ENCODE measurements at places on chromosomes 4 and X.

GRCh38 chr4:172721659-172722058 lies 447.0 kb upstream of the GALNT7 start:
- DNase-seq, result no peak

- no peak for DNase-seq
These were observed 36.6 kb upstream of the PDK3 start for GRCh38 chrX:24428516-24428915.

DNA sequence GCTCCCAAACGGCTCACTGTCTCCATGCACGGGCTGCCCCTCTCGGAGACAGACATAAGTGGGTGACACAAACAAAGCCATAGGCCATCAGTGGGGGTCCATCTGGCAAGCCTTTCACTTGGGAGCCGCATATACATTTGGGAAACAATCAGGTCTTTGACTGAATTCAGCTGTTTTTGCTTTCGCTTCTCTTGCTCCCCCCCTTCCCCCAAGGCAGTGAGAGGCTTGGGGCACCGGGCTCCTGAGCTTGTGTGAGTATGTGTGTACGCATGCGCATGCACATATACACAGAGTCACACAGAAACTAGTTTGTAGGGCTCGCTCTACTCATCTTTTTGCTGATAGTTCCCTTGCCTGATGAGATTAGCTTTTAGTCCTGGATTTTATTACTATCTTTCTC lies 284.4 kb downstream of the AFF2 start:
- no peak for DNase-seq

- no peak for DNase-seq
These were observed 117.4 kb downstream of the MGST2 start for GRCh38 chr4:139782926-139783522.

GRCh38 chr4:129323658-129324057 lies 227.7 kb downstream of the C4orf33 start:
- no peak for DNase-seq

DNA sequence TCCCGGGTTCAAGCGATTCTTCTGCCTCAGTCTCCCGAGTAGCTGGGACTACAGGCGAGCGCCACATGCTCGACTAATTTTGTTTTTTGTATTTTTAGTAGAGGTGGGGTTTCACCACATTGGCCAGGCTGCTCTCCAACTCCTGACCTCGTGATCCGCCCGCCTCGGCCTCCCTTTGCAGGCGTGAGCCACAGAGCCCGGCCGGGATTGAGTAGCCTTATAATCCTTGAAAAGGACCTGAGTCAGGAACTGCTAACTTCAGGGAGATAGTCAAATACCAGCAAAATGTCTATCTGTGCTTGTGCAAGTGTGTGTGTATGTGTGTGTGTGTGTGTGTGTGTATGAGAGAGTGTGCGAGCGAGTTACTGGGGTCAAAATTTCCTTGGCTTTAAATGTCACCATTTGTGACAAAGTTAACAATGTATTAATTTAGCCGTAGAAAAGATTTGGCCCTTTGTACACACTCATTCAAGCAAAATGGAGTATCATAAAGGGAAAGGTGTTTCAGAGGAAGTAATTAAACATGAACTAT lies 1.8 kb upstream of the KDM6A start:
- no peak for DNase-seq

- DNase-seq, result no peak
These were observed 373.4 kb downstream of the PRDM5 start for GRCh38 chr4:120549011-120549570.

DNA sequence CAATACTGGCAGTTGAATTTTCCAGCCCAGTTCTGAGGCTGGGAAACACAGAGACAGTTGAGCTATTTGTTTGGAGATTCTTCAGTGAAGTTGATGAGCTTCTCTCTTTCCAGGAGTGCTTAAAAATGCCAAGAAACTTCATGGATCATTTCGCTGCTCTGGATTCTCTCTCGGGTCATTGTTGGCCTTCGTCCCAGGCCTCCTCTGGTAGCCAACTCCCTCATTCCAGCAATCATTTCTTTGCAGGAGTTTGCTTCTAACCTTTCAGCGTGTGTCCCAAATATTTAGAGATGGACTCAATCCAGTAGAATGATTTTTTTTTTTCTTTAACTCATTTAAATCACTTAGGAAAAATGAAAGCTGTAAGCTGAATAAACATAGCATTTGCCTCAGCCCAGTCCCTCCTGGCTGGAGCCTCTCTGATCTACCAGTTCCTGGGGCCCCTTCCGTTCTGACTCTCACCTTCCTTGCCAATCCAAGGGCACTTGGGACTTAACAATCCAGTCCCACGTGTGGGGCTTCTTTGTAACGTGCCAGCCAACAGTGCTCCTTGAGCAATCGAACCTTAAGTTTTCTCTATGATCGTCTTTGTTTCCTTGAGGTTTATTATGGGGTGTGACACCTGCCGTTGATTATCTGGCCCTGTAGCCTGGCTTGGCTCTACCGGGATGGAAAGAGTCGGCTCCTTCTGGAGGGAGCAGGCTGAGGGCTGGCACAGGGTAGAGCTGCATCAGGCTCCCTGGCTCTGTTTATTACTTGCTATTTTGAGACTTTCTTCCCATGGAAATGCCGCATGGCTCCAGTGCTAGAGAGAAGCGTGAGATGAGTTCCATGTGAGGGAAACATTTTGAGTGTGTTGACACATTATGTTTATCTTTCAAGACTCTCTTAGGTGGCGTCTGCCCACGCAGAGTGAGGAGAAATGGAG lies 80.4 kb upstream of the GPC4 start:
- DNase-seq, result no peak

GRCh38 chrX:150649096-150649870 lies 43.9 kb upstream of the MTMR1 start:
- no peak for DNase-seq

- no peak for DNase-seq
These were observed 28.9 kb downstream of the SLC25A5 start for GRCh38 chrX:119497185-119497584.

- DNase-seq, result no peak
These were observed 5.7 kb downstream of the SMIM20 start for GRCh38 chr4:25919676-25920075.

GRCh38 chr4:76987685-76988084 lies 38.1 kb downstream of the SEPTIN11 start:
- no peak for DNase-seq

DNA sequence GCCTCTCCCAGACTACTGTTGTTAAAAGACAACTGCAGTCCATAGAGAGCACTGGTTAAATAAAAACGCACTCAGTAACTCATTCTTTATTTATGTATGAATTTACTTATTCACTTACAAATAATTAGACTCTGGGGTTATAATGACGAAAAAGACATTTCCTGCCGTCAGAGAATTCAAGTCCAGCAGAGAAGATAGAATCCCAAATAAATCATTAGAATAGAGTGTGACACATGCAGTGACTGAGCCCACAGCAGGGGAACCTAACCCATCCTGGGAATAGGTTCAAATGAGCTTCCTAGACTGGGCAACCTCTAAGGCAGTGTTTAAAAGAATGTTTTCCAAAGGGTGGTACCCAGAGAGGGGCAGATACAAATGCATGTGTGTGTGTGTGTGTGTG lies 53.9 kb downstream of the FGFBP1 start:
- no peak for DNase-seq

DNA sequence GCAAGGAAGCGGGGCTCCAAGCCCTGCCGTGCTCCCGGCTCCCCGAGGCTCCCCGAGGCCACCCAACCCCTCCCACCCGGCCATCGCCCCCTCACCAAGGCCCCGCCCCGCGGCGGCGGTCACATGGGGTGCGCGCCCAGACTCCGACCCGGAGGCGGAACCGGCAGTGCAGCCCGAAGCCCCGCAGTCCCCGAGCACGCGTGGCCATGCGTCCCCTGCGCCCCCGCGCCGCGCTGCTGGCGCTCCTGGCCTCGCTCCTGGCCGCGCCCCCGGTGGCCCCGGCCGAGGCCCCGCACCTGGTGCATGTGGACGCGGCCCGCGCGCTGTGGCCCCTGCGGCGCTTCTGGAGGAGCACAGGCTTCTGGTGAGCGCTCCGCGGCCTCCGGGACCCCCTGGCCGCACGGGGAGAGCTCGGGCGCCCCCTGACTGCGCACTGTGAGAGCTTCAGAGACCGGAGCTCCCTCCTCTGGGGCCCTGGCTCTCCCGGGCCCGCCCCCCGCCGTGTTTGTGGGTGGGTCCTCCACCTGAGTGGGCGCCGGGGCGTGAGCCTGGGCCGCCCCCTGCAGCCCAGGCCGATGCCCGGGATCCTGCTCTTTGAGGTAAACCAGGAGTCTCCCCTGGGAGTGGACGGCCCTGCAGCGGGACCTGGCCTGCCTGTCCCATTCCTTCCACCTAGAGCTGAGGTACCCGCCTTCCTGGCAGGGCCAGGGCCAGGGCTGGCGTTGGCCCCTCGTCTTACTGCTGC lies at the start of gene IDUA:
Gene IDUA, plus strand, starts transcription at position 166 of the 745 bp plus-strand sequence. Its CDS starts 41 bp downstream, at position 207.
- DNase-seq, result peak; percentile 82

GRCh38 chrX:72715546-72715945 lies 1.4 kb upstream of the PHKA1 start:
- no peak for DNase-seq

- DNase-seq, result no peak
These were observed 6.2 kb upstream of the STK32B start for GRCh38 chr4:5045097-5045496.

GRCh38 chrX:7647831-7648230 lies 195.1 kb upstream of the VCX start:
- DNase-seq, result no peak

DNA sequence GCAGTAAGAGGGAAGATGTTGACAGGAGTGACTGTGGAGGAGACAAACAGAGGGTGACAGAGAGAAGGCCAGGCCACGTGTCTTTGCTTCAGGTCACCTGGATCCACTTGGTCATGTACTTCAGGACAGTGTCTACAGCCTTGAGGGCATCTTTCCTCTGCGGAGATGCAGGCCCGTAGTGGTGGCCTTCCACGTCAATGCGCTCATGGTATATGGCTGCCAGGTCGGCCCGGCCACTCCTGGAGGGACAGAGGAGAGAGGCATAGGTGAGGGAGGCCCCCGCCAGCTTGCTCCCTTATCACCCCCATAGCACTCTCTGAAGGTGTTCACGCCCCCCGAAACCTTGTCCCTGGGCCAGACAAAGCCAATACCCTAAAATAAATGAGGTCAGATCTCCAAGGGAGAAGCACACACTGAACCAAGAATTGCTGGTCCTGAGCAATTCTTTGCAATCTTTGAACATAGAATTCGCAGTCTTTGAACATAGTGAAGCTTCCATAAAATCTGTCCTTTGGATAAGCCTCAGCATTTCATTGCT lies 99.9 kb downstream of the ENPP6 start:
- no peak for DNase-seq

DNA sequence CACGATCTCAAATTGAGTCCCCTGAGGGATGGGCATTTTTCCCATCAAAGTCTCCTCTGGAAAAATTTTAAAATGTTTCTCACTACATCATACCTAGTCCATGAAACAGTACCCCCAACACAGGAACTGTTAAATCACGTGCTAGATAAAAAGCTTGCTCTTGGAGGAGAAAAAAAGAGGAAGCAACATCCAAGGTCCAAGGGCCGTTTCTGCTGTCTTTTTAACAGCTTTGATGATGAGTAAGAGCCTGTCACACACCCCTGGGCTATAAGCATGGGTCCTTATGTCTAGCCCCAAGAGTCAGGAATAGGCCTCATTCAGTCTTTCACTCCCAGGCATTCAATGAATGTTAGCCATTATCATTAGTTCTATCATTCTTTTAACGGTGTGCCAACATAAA lies 128.9 kb downstream of the SH3KBP1 start:
- DNase-seq, result no peak

DNA sequence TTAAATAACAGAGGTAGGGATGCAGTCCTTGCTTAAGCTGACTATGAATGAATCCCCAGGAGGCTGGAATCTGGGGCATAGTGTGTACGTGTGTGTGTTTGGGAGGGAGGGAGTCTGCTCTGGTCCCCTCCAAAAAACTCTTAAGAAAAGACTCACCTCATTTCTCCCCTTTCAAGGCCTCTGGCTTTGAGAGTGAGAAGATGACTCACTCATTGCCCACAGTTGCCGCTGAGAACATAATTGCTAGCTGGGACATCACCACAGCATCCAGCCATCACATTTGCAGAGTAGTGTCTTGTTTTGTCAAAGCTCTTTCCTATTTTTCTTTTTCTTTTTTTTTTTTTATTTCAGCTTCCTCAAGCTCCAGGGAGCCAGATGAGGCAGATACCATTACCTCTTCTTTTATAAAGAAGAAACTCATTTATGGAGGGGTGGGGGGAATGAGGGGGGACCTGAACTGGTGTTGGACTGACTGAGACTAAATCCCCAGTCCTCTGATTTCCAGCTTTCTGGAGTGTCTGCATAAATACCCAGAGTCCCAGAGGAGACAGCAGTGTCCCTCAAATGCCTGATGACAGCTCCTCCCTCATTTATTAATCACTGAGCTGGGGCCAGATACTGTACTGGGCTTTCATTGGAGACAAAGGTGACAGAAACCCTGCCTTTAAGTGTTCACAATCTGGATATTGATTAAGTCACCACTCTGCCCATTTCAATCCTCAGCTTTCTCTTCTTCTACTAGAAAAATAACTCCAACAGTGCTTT lies 61.9 kb upstream of the LAS1L start:
- DNase-seq, result no peak
